Adipocyte (in vitro differentiated cells): ENCODE measurements at places on chromosomes 6 and 20.

GRCh38 chr20:36802326-36803222 lies 29.0 kb upstream of the DSN1 start:
- DNase-seq, result no peak

GRCh38 chr6:135935941-135936601 lies 84.6 kb downstream of the PDE7B start:
- DNase-seq, result peak; percentile 86

- no peak for DNase-seq
Observed at GRCh38 chr20:1666802-1667201, 9.2 kb upstream of the SIRPG start.

GRCh38 chr6:170306324-170307079 lies at the start of gene FAM120B:
Gene FAM120B (plus strand): TSS chr6:170306758. CDS start chr6:170317391, 10,633 bp downstream.
- DNase-seq, result peak; percentile 99

GRCh38 chr6:57268294-57268640 lies 46.2 kb upstream of the RAB23 start:
- no peak for DNase-seq

- DNase-seq, result peak; percentile 89
Observed at GRCh38 chr6:25601800-25602673, 50.0 kb upstream of the SCGN start.

GRCh38 chr20:10605547-10606195 lies 68.1 kb downstream of the JAG1 start:
- DNase-seq, result no peak

- peak; percentile 59 for DNase-seq
Observed at GRCh38 chr6:18395856-18396197, 8.7 kb downstream of the RNF144B start.

GRCh38 chr6:40706178-40706577 lies 119.0 kb upstream of the LRFN2 start:
- no peak for DNase-seq

- DNase-seq, result no peak
Observed at GRCh38 chr20:39004508-39004907, 42.4 kb downstream of the DHX35 start.

GRCh38 chr20:14928083-14928482 lies 590.7 kb upstream of the FLRT3 start:
- no peak for DNase-seq

DNA sequence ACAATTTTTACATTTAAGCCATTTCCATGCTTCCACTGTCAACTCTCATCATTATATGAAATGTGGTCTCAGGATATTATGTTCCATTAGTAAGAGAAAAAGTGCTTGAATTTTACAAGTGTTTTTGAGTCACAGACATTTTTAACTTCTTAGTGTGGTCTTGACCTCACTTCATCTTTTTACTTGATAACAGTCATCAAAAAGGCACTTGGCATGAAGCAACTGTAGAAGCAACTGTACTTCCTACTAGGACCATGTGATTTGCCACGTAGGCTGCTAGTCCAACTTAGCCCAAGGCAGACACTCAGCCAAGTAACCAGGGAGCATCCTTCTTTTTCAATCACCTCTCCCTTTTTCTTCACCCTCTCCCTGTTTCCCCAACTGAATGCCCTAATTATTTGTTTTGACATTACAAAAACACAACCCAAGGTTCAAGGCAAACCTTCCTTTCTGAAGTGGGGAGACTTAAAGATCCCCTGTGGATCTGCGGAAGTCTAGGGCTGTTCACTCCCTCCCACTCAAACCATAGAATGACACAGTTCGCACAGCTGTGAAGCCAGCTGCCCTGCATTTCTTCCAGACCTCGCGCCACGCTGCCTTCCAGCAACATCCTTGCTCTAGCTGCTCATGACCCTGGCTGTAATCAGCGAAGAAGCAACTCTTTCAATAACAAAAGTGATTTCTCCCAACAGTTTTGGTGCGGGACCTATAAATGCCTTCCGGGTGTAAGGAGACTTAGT lies 45.0 kb downstream of the PHACTR1 start:
- peak; percentile 1 for DNase-seq

GRCh38 chr20:6525447-6526303 lies 241.8 kb upstream of the BMP2 start:
- DNase-seq, result no peak

DNA sequence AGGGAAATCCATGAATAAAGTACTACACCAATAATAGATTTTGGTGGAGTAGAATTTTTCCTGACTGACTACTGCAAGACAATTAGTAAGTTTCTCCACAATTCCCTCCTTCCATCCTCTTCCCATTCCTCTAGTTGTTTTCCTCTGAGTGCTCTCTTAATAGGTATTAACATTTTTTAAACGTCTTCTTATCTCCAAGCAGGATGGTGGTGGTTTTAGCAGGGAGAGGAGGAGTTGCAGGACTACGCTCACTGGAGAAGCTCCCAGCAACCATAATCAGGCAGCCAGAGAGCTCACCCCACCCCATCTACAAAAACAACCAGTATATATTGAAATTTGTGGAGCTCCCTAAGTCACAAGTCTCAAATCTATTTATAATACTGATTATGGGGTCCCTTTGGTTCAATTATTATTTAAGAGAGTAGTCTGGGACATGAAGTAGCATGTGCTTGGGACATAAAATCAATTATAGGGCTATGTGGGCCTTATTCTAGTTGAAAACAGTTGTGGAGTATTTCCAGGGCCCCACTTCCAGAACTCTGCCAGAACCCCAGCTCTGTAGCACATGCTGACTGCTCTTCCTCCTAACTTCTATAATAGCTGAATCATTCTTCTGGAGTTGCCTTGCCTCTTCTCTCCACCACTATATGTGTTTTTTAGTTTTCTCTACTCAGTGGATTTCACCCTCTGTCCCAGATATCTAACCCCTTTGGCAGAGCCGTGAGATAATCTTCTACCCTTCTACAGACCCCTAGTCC lies 49.8 kb downstream of the MYB start:
- peak; percentile 8 for DNase-seq

- no peak for DNase-seq
Observed at GRCh38 chr6:34149831-34150400, 4.0 kb upstream of the GRM4 start.

GRCh38 chr6:132715204-132715603 lies 1.3 kb upstream of the VNN1 start:
- peak; percentile 58 for DNase-seq

- no peak for DNase-seq
Observed at GRCh38 chr6:154938221-154938580, 56.9 kb upstream of the TIAM2 start.

GRCh38 chr6:66376001-66376400 lies 669.0 kb upstream of the EYS start:
- DNase-seq, result peak; percentile 28

DNA sequence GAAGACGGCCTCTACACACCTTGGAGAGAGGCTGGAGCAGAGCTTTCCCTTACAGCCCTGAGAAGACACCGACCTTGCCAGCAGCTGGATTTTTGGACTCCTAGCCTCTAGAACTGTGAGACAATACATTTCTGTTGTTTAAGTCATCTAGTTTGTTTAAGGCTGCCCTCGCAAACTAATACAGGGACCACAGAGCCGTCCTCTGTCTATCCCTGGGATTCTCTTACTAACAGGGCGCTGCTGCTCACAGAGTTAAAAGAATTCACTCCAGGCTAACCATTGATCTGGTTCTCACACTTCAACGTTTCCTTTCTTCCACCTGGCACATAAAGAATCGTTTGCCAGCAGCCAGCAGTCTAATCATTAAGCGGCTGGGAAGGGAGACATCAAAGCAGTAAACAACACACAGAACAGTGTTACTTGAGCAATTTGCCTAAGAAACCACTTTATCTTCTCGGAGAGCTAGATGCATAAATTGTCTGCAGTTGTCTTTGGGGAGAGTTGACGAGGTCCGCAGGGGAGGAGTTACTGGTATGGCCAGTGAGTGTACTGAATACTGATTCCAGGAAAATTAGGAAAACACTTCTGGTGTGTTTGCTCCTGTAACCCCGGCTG lies 103.5 kb upstream of the AKAP12 start:
- no peak for DNase-seq

DNA sequence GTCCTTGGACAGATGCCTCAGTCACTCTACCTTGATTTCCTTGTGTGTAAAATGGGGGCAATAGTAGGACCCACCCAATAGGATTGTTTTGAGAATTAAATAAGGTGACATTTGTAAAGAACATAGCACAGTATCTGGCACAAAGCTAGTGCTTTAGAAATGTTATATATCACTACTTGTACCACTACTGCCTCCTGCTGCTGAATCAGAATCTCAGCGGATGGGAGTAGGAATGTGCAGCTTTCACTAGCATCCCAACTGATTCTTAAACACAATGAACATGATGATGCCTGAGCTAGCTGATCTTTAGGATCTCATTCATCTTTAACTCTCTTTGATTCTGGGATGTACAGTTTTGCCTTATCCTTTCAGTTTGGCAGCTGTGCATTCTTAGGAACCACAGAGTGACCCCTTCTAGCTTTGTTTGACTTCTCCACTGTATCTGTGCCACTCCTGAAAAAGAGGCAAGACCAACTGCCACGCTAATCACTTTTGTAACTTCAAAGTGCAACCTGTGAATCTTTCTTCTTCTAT lies 7.2 kb downstream of the PBOV1 start:
- DNase-seq, result no peak

DNA sequence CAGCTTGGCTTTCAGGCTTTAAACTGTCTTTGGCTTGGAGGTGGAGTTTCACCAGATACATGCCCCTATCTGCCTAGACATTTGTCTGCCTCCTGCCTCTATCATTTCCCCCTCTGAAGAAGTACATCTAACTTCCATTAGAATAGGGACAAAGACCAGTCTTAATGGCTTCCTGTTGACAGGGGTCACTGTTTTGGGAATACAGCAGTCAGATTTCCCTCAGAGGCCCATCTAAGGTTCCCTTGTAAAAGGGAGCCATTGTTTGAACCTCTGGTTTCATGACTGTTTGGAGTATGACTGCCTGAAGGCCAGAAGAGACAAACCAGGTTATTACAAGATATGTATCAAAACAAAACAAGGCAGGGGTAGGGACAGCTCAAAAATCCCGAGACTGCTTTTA lies 665.7 kb upstream of the GJE1 start:
- DNase-seq, result no peak

DNA sequence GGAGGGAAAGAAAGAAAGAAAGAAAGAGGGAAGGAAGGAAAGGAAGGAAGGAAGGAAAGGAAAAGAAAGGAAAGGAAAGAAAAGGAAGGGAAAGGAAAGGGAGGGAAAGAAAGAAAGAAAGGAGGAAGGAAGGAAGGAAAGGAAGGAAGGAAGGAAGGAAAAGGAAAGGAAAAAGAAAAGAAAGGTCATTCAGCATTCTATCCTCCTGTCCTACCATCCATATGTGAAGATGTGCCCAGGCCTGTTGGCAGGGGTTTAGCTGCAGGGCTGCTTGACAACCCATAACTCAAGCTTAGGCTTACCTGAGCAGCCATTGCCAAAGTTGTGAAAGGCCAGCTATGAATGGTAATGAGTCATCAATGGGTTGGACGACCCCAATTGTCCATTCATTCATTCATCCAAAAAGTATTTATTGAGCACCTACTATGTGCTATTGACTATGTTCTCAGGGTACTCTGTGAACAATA lies 49.9 kb upstream of the OCSTAMP start:
- DNase-seq, result no peak

DNA sequence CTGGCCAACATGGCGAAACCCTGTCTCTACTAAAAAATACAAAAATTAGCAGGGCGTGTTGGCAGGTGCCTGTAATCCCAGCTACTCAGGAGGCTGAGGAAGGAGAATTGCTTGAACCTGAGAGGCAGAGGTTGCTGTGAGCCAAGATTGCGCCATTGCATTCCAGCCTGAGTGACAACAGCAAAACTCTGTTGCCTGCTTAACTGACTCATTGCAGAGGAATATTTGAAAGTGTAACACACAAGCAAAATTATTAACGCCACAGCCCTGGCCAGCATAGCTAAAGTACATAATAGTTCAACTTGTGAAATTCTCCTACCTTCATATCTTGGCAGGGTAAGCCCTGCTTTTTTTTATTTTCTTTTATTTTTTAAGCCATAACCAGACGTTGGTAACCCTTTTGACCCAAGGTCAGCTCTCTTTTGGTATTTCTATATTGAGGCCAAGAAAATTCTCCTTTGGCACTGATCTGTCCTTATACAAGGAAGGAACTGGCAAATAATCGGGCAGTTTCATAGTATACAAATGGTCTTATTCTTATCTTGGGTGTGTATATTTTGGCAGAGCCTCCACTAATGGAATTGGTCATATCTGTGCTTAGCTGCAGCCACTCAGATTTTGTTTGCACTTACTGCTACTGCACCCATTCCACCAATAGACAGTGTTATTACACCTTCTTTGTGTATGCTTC lies 4.0 kb upstream of the ADGRF5 start:
- peak; percentile 32 for DNase-seq

- DNase-seq, result no peak
Observed at GRCh38 chr6:74937936-74938335, 267.9 kb downstream of the COL12A1 start.

DNA sequence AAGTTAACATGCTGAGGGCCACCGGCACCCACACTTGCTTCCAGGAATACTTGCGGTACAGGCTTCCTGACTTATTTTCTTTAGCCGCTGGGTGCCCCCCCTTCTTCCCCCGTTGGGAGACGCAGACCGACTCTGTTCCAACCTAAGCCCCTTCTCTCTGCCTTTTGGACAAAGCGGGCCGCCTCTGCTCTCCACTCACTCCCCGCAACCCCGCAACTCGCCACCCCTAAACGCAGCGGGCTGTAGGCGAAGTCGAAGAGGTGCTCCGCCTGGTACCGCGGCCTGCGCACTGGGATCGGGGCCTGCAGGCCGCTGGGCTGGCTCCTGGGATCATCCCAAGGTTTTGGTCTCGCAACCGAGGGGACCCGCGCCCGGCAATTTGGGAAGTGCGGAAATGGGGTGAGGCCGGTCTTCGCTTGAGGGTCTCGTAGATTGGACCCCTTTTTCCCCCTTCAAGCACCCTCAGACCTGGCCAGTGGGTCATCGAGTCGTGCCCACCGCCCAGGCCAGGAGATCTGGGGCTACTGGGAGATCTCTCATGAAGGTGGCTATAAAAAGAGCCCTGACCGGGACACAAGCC lies 4.7 kb upstream of the FOXF2 start:
- DNase-seq, result no peak

DNA sequence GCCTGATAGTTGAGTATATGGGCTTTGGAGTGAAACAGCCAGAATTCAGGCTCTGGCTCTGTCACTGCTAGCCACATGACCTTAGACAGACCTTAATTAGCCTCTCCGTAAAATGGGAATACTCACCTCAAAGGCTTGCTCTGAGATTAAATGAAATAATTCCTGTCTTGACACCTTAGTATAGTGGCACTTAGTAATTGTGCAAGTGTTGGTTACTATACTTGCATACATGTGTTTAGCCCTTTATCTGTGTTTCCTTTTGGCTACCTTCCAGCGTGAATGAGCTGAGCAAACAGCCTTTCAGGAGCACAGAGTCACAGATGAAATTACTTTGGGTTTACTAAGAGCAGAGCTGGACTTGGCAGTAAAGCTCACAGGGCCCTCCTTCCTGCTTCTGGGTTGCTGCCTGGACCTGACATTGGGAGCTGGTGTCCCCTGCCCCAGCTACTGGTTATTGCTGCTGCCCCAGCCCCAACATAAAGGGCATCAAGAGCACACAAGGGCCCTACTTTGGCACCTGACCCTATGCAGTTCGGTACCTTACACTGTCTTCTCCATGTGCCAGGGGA lies 32.8 kb downstream of the CD164 start:
- DNase-seq, result peak; percentile 52
